ENCODE measurements at places on chromosomes 7 and 10.
A peak's percentile ranks its signal among the peaks of the same experiment; 100 is the strongest.

DNA sequence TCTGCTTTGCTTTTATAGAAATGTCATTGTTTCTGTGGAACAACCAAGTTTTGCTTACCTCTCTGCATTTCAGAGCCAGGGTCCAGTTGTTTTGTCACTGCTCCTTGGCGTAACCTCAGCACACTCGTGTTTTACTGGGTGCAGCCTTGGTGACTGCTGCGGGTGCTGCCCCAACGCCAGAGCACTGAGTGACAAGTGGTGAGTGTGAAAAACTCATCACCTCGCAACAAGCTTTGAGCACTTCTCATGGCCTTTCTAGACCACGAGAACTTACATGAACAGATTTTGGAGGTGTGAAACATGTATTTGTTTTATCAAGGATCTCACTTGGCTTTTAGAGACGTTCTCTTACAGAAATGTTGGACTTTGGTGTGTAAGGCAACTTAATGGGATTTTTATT lies 31.0 kb downstream of the GLRX3 start:
- no peak for DNase-seq

DNA sequence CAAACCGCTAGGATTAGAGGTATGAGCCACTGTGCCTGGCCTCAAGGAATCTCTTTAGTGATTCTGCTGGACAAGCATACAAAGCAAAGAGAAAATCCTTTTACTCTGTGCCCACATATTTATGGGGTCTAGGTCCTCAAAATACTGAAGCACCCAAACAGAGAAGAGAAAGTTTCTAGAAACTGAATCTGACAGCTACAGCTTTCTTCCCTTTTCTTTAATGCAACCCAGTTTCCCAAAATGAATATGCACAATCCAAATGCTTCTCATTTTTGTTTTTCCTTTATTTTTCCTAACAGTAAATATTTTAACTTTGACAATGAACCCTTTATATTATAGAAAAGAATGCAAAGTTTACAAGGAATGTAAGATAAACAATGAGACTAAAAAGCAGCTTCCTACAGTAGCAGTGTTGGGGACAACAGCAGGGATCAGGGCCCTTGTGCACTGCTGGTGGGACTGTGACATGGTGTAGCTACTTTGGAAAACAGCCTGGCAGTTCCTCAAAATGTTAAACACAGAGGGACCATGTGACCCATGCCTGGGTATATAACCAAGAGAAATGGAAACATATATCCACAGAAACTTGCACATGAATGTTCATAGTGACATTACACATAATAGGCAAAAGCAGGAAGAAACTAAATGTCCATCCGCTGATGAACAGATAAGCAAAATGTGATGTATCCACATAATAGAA lies 325.2 kb downstream of the PRPF18 start:
- no peak for DNase-seq

DNA sequence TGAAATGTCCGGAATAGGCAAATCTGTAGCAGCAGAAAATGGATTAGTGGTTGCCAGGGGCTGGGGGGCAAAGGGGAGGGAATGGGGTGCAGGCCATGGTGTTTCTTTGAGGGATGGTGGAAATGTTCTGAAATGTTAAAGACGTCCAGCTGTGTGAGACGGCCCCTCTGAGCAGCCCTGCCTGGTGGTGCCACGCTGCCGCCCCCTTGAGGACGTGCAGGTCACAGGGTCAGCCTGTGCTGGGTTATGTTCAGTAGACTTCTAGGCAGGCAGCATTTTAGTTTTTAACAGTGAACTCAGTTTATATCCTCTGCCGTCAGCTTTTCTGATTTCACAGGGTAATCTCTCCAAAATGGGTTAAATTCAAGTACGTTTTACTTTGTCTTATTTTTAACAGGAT lies 9.4 kb downstream of the NUB1 start:
- peak; percentile 17 for DNase-seq

DNA sequence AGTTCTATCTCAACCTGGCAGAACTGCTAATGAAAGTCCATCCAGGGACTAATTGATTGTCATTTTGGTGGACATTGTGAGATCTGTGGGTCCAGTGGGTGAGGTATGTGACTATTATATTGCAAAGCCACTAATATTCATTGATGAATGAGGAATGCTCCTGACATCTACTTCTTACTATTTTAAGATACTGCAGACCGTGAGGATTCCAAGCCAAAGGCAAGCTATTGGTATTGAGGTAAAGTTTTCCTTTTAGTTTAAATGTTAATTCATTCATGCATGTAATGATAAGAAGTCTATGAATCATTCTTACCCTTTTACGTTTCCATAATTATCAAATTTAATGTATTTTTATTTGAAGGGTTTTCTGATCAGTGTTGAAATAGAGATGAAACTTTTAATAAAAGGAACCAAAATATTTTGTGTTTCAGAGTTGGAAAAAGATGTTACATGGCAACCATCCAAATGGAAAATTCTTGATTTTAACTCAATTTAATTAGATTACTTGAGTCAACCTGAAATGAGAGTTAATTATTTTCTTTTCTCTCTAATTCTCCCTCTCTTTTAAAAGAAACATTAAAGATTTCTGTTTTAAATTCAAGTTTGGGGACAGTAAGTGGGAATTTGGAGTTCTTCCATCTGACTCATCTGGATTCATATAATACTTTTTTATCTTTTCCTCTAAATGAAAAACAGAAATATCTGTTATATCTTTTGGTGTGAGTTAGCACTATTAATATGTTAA lies 39.6 kb downstream of the NUP205 start:
- no peak for DNase-seq

GRCh38 chr7:91570560-91570959 lies 306.3 kb downstream of the FZD1 start:
- DNase-seq, result no peak

Data from neural crest cell (in vitro differentiated cells).